ENCODE measurements at places on chromosomes 1 and 21.

DNA sequence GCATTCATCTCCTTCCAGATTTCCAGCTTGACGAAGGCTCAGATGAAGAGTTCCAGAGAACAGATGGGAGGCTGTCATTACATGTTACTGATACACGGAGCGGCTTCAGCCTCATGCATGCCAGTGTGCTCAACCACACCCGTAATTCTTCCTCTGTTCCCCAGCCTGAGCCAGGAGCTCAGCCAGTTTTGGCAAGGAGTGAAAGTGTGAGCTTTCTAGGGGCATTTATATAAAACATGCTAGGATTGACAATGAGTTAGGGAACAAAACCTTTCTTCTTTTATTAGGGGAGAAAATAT lies 290.4 kb upstream of the PLXNA2 start:
- DNase-seq = no peak

DNA sequence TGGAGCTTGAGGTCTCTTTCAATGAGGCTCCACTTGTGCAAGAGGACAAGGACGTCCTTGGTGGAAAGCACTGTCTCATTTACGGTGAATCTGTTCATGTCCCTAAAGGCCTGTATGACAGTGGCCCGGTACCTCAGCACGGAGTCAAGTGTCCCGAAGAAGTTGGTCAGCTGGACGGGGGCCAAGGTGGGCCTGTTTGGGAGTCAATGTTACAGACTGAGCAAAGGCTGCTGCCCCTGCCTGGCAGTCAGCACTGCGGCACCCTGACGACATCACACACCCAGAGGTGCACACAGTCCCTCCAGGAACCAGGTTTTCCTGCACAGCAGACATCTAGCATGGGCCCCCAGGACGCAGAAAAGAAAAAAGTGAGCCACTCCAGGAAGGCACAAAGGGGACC lies 19.1 kb downstream of the MRAP start:
- no peak for DNase-seq

- no peak for DNase-seq
These were observed 11.8 kb upstream of the IRF2BP2 start for GRCh38 chr1:234621657-234622335.

GRCh38 chr1:221435504-221435904 lies 306.4 kb downstream of the DUSP10 start:
- no peak for DNase-seq

GRCh38 chr1:15304708-15305467 lies 57.9 kb downstream of the FHAD1 start:
- DNase-seq = peak; percentile 75
